Keratinocyte (primary cell): ENCODE measurements at places on chromosomes 7 and 10. TPM values are rescaled to one million over a fixed set of nuclear protein-coding genes. Genes with fewer than 3 reads are reported as not detected.

GRCh38 chr7:98049034-98049433 lies 57.6 kb upstream of the LMTK2 start:
- H3K4me3 ChIP-seq = no peak overlapping the region
- peak; percentile 88 for DNase-seq
- no peaks in the 10 kb centered on the region for H3K27me3 ChIP-seq
- H3K27ac ChIP-seq = peak overlapping the region; percentile 83

DNA sequence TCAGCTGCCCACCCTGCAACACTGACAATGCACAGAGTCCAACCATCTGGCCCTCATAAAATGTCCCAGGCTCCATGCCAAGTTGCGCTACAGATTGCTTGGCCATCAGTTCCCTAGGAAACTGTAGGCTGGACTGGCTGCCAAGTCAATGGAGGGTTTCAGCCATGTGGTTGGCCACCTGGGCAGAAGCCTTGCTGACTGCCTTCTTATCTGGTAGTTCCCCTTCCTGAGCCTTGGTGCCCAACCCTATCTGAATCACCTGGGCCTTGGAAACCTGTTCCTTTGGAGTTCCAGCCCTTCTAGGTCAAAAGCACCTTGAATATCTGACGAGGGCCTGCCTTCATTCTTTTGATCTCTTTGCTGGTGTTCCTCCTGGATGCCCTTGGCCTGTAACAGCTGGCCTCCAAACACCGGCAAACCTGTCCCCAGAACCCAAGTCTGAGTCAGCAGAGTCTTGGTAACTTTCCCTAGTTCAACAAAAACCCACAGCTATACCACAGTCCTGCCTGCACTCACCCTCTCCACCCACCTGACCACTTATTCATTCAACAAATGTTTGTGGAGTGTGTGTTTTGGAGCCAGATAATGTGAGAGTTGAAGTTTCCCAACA lies 37.4 kb upstream of the KDM7A start:
- H3K27ac ChIP-seq = peak overlapping the region; percentile 37
- H3K4me1 ChIP-seq = peaks cover 25% of the 10 kb centered on the region
- no peaks in the 10 kb centered on the region for H3K36me3 ChIP-seq
- H3K4me3 ChIP-seq = no peak overlapping the region

DNA sequence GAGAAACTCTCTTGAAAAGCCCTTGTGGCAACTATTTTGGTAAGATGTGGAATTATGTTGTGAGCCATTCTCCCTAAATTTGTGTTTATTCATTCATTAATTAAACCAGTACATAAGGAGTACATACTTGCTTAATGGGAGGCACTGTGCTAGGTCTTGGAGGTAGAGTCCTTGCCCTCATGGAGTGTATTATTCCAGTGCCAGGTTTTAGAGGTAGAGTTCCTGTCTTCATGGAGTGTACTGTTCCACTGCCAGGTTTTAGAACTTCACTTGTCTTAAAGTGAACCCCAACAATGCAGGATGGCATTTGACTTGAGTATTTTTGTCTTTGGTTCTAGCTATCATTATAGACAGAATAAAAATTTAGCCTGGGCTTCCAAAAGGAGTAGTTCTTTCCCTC lies 8.8 kb downstream of the MXI1 start:
- peaks cover 21% of the 10 kb centered on the region for H3K4me1 ChIP-seq
- H3K4me3 ChIP-seq = no peak overlapping the region
- H3K36me3 ChIP-seq = no peaks in the 10 kb centered on the region
- H3K27me3 ChIP-seq = no peaks in the 10 kb centered on the region

- H3K4me3 ChIP-seq = no peak overlapping the region
- H3K27ac ChIP-seq = no peak overlapping the region
- no peaks in the 10 kb centered on the region for H3K36me3 ChIP-seq
- DNase-seq = no peak
Observed at GRCh38 chr10:44803862-44804261, 107.3 kb upstream of the TMEM72 start.

GRCh38 chr10:76205361-76205760 lies 773.9 kb downstream of the LRMDA start:
- no peak for DNase-seq
- H3K4me3 ChIP-seq = no peak overlapping the region
- H3K27ac ChIP-seq = no peak overlapping the region
- no peaks in the 10 kb centered on the region for H3K4me1 ChIP-seq
- no peaks in the 10 kb centered on the region for H3K36me3 ChIP-seq
- H3K27me3 ChIP-seq = no peaks in the 10 kb centered on the region

GRCh38 chr10:74333174-74333573 lies 182.2 kb downstream of the ADK start:
- DNase-seq = no peak
- no peak overlapping the region for H3K27ac ChIP-seq
- H3K4me1 ChIP-seq = peaks cover 20% of the 10 kb centered on the region
- H3K36me3 ChIP-seq = peaks cover 7% of the 10 kb centered on the region
- H3K4me3 ChIP-seq = no peak overlapping the region

GRCh38 chr7:107579885-107580715 lies at the start of gene BCAP29:
TSS of gene BCAP29 (plus strand) at chr7:107580246. CDS start at chr7:107580773, 527 bp downstream.
- DNase-seq = no peak
- no peaks in the 10 kb centered on the region for H3K27me3 ChIP-seq
- H3K4me1 ChIP-seq = peaks cover 8% of the 10 kb centered on the region
- peaks cover 8% of the 10 kb centered on the region for H3K36me3 ChIP-seq

DNA sequence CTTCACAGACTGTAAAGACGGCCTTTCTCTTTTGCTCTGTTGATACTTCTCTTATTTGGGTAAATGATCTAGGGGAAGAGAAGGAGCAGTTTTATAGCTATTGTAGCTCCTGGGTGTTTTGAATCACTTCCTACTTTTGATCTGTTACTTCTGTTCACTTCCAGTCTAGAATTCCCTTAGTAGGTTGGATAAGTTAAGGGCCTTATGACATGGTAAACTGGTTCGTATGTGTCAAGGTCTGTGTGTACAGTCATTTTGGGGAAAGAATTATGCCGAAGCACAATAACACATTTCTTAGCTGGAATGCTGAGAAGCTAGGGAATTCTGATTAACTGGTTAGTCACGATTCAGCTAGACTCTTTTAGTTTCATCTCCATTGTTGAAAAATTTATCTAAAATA lies 8.1 kb downstream of the DENND10 start:
- H3K27me3 ChIP-seq = no peaks in the 10 kb centered on the region

GRCh38 chr7:26340476-26341018 lies 48.9 kb downstream of the SNX10 start:
- no peak for DNase-seq
- no peaks in the 10 kb centered on the region for H3K36me3 ChIP-seq
- no peak overlapping the region for H3K27ac ChIP-seq
- no peaks in the 10 kb centered on the region for H3K4me1 ChIP-seq
- no peaks in the 10 kb centered on the region for H3K27me3 ChIP-seq

REEP3 gene
- polyA plus RNA-seq = 34.7 to 65.8 TPM (median 52.8 TPM) in 3 replicates
